ENCODE measurements at places on chromosomes 1 and 21.

DNA sequence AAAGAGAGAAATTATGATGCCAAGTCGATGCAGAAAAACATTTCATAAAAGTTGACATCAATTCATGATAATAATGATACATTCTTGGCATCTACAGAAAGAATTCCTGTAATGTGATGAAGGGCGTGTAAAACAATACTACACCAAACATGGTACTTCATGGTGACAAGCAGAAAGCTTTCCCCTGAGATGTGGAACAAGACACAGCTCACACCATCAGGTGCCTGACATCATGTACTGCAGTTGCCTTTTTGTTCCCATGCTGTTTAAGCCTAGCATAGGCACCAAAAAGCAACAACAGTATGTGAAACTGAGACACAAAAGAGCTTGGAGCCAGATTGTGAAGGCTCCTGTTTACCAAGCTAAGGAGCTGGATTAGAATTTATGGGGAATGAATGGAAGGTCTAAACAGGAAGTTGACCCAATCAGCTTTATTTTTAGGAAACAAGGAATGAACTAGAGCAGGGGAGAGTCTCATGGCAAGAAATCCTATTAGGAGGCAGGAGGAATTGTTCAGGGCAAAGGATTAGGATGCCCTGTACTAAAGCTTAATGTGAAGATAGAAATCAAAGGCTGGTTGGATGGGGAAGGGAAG lies 67.2 kb downstream of the SYDE2 start:
- no peak for ATAC-seq

DNA sequence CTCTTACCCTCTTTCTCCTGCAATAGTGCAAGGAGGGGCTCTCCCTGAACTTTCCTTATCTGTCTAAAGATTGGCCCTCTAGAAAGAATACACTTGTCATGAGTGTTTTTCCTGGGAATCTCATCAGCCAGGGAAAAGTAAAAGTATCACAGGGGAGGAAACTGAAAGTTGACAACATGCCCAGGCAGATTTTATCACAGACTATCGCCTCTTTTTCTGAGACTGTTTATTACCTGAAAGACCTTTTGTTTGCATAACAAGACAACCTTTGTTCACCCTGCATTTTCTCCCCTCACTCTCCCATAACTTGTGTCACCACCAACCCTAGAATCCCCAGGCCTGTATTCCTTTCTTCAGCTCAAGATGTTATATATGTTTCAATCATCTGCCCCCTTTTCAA lies 794.7 kb upstream of the ADAMTS5 start:
- no peak for ATAC-seq

GRCh38 chr21:41600116-41600515 lies 92.2 kb upstream of the TMPRSS2 start:
- ATAC-seq, result no peak

GRCh38 chr1:52305417-52306226 lies 60.4 kb downstream of the CC2D1B start:
- ATAC-seq, result no peak

DNA sequence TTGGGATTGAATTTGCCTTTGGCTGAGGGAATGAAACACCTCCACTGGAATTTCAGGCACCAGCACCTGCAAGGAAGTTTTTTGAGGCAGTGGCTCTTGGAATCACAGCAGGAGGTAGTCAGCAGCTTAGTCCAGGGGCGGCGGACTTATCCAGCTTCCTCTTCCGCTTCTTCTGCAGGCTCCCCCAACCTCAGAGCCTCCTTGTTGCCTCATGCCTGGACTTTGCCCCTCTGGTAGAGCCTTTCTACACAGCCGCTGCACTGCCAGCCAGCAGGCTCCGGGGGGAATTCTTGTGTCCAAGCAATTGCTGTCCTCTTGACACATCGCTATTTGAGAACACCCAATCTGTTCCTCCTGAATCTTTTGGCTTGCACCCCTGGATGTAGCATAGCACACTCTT lies 4.4 kb upstream of the RHEX start:
- ATAC-seq, result no peak

- no peak for ATAC-seq
Observed at GRCh38 chr1:44857446-44857845, 14.4 kb upstream of the PTCH2 start.

- no peak for ATAC-seq
Observed at GRCh38 chr1:73980324-73981040, 217.5 kb downstream of the LRRIQ3 start.

GRCh38 chr1:200302921-200303290 lies 106.9 kb downstream of the ZNF281 start:
- no peak for ATAC-seq

- ATAC-seq, result no peak
Observed at GRCh38 chr1:186884251-186884650, 55.5 kb downstream of the PLA2G4A start.

- ATAC-seq, result no peak
Observed at GRCh38 chr1:156894001-156894400, 483 bp downstream of the PEAR1 start.

DNA sequence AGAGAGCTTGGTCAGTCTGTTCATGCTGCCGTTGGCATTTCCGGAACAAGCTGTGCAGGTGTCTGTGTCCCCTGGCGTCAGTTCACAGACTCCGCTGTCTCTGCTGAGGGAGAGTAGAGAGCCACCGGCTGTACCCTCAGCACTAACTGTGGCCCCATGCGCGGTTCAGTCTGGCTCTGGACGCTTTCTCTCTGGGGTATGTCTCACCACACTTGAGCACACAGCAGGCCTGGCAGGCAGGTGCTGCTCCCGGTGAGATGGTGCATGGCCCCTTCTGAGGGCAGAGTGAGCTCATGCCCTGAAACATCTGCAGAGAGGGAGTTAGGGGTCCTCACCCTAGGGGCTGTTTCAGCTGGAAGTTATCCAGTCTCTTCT lies 60.0 kb upstream of the TLR5 start:
- no peak for ATAC-seq

DNA sequence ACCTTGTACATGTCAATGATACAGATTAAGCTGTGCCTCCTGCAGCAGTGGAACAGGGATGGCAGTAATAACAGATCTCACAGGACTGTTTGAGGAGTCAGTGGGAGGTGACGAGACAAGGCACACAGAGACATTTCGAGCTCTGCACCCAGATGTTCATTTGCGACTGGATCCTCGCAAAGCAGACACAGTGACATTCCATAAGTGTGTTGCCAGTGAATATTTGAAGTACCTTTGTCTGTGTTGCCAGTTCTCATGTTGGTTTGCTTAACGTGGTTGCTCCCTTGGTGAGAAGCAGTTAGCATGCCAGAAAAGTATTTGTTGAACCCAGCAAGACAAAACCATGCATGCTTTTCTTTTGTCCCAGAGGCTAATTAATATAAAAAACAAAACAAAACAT lies 67.0 kb downstream of the NID1 start:
- ATAC-seq, result no peak

GRCh38 chr1:38700077-38700470 lies 159.5 kb downstream of the RRAGC start:
- no peak for ATAC-seq

GRCh38 chr1:93638307-93638847 lies 43.3 kb downstream of the BCAR3 start:
- no peak for ATAC-seq

- no peak for ATAC-seq
Observed at GRCh38 chr1:150521196-150521968, 5.8 kb downstream of the FALEC start.

GRCh38 chr1:153705484-153705883 lies 22.4 kb upstream of the INTS3 start:
- ATAC-seq, result no peak

DNA sequence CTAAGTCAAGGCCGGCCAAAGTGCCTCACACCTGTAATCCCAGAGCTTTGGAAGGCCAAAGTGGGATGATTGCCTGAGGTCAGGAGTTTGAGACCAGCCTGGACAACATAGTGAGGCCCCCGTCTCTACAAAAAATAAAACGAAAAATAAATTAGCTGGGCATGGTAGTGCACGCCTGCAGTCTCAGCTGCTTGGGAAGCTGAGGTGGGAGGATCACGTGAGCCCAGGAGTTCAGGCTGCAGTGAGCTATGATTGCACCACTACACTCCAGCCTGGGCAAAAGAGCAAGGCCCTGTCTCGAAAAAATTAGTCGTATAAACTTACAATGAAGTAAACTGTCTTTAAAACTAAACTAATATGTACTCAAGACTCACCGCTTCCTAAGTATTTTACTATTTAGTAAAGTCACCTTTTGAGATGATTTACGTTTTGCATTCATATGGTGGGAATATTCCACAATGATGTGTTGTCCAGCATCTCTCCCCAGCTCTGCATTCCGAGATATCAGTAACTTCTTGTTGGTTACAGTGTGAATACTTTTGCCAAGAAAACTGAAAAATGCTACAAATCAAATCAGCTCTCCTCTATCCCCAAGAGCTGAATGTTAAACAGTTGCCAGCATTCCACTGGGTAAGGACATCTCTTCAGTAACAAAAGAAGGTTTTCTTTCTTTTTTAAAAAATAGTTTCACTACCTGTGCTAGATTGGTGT lies 84.9 kb upstream of the C21orf91 start:
- no peak for ATAC-seq

DNA sequence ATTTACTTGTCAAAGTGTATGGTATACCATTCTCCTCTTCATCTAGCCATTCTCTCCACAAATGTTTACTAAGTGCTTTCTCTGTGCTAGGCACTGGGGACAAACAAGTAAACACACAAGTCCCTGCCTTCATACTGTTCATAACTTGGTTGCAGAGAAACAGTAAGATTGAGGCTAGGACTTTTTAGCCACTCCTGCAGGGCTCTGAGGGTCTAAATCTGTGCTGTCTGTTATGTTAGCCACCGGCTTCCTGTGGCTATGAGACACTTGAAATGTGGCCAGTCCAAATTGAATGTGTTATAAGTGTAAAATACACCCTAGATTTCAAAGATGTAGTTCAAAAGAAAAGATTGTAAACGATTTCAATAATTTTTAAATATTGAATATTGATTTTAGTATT lies 50.2 kb downstream of the AZIN2 start:
- ATAC-seq, result no peak

- peak; percentile 13 for ATAC-seq
Observed at GRCh38 chr1:165560883-165561656, 17.3 kb downstream of the LRRC52 start.

GRCh38 chr1:12232221-12232620 lies 2.4 kb downstream of the VPS13D start:
- no peak for ATAC-seq

DNA sequence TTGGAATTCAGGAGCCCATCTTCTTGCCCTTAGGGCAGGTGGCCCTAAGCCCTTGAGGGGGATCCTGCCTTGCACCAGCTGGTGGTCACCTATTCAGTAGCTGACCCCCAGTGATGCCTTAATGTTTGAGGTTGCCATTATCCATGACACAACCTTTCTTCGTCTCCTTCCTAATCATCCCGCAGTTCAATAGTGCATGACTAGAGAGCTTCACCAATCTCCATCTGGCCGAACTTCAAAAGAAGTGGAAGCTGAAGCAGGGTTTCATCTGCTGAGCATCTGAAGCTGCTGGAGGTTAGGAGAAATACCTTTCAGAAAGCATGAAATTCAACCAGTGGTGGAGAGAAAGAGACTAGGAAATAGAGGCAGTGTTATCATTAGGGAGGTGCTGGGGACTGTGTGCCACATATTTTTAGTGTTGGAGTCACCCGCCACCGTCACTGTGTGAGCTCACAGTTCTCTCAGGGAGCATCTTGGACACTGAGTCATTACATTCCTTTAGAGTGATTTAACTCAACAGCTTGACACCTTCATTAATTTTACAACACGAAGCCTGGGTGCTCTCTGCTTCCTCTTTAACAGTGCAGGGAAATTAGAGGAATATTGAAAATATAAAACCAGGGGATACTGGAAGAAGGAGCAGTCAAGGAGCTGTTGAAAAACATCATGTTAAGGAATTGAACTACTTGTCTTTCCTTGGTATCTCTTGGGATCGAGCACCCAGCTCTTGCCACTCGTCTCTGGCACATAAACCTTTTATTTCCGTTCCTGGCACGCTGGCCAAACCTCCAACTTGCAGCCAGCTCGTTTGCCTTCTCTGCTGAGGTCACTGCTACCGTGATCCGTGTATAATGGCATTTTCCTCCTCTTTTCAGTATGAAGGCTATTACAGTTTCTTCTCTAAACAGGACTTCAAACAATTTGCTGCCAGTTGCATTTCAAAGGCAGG lies 53.6 kb downstream of the PEX14 start:
- ATAC-seq, result no peak

DNA sequence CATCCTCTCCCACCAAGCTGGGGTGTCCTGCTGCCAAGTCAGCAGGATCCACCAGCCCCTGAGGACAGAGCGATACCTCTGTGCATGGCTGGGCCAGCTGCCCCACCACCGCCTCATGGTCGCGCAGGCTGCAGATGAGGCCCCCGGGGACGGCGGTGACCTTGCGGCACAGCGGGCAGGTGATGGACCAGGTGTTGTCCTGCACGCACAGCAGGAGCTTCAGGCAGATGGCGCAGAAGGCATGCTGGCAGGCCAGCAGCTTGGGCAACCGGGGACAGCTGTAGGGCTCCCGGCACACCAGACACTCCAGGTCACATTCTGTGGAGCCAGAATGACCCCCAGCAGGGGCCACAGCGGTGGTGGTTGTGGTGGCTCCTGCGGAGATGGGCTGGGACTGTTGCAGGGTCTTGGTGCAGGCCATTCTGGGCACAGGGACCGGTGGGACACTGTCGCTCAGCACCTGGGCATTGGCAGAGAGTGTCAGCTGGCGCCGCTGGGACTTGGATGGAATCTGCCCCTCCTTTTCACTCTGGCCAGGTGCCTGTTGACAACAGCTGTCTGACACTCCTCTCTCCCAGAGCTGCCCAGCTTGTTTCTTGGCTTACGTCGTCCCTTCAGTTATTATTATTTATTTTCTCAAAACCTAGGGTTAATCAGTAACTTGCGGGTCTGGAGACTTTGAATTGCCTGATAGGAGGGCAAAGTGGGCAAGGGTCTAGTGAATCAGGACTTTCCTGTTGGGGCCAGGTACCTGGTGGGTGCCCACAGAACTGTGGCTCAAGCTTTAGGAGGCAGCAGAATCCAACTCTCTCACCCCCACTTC lies at the start of gene RNF186:
RNF186 (minus strand) TSS at position 603 of the 823 bp plus-strand sequence; CDS start at position 421, 182 bp downstream.
- ATAC-seq, result no peak

DNA sequence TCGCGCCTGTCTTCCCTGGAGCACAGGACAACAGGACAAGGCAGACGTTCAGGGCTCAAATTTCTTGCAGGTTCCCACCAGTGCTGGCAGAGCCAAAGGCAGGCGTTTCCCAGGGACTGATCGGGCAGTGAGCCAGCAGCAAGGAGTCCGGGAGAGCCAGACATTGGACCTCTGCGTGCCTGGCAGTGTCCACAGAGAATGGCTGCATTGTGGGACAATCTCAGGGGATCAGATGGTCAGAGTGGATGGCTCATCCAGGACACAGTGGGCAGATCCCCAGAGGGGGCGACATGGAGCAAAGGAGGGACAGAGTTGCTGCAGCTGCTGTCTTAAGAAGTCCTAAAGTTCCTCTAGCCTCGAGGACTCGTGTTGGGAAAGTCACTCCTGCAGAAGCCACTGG lies 4.6 kb downstream of the TMEM63A start:
- no peak for ATAC-seq

DNA sequence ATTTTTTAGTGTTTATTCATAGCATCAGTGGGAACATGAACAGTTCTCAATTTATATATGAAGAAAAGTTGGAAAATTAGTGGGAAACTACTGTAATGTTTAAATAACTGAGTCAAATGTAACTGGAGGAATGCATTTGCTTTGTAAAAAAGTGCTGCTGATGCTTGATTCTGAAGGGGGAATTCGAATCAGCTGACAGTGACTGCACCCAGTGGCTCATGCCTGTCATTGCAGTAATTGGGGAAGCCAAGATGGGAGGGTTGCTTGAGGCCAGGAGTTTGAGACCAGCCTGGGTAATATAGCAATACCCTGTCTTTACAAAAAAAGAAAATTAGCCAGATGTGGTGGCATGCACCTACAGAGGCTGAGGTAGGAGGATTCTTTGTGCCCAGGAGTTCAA lies 398.4 kb downstream of the ZP4 start:
- ATAC-seq, result no peak

GRCh38 chr1:234726359-234726943 lies 116.5 kb upstream of the IRF2BP2 start:
- ATAC-seq, result no peak

Measured in activated CD4-positive, CD25-positive, alpha-beta regulatory T cell treated with anti-CD3 and anti-CD28 coated beads, Interleukin-2, amount 50 U/mL, for 24 hours (primary cell).